ENCODE measurements at places on chromosomes 16 and 17.

DNA sequence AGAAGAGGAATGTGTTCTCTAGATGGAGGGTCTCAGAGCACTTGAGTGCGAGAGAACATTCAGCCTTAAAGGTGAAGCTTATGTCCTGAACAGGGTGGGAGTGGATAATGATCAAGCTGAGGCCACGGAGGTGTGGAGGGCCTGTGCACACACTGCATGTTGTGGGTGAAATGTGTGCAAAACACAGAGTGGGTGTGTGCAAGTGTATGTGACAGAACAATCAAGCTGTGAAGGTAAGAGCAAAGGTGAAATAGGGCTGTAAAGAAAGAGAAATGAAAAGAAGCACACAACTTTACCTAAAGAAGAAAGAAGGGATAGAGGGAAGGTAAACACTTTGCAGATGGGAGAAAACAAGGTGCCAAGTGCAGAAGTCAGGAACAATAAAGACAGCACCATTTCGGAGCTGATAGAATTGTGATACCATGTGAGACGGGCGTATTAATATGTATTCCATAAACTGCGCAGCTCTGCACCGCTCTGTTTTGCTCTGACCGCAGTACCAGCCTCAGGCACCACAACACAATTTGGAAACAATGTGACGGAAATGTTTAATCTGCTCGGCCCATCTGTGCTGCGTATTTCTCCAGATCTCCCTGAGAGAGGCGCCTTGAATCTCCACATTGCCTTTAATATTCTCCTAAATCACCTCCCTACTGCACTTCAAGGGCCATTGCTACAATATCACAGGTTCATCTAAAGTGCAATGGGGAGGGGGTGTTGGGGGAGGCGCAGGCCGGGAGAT is 40.6 kb downstream of the SNX11 start:
- DNase-seq = no peak

GRCh38 chr16:30561089-30561816 is 3.1 kb upstream of the ZNF764 start:
- no peak for DNase-seq

DNA sequence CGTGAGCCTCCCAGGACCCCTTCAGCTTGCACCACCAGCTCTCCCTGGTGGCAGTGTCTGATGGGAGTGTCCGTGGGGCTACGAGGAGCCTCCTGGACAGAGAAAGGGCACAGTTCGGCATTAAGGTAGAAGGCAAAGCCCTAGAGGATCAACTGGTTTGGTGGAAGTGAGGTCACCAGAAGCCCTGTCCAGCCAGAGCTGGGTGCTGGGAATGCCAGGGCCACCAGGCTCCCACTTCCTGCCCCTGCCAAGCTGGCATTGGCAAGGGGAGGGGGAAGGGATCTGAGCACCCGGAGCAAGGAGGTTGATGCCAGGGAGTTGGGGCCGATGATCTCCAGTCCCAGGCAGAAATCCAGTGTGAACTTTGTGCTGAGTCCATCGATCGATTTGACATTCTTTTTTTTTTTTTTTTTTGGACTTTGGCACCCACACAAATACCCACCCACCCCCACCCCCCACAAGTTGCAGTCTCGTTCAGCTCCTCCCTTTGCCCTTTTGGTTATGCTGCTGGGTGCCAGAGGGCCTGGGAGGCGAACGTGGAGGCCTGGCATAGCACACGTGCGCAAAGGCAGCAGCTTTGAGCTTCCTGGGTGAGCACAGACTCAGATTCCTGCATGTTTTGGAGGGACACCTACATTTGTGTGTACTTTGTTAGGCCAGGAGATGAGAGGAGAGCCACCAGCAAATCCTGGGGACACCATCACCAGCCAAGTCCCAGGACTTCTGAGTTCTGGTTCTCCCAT is 2.1 kb downstream of the NHERF1 start:
- no peak for DNase-seq

GRCh38 chr17:77693776-77694175 is 264.7 kb upstream of the TNRC6C start:
- DNase-seq = no peak

GRCh38 chr17:50100921-50101345 is 5.8 kb downstream of the PDK2 start:
- no peak for DNase-seq

DNA sequence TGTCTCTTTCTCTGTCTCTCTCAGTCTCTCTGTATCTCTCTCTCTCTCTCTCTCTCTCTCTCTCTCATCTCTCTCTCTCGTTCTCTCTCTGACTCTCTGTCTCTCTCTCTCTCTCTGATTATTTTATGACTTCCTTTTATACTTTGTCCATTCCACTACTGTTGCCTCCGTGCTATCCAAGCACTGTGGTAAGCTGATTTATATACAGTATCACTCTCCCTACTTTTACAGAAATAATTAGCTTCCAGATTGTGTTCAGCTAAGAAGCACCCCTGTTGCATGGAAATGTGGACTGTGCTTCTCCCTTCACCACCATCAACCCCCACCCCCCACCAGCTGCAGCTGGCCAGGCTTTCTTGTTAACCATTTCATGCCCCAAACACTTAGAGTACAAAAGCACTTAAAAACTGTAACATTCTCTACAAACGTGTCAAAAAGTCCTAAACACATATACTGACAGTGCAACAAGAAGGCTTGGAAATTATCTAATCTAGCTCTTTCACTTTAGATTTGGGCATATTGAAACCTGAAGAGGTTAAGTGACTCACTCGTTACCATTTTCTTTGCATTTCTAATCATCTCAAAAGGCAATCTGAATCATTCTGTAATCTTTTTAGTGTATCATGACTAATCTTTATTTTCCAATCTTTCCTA is 11.6 kb upstream of the TMEM100 start:
- no peak for DNase-seq

DNA sequence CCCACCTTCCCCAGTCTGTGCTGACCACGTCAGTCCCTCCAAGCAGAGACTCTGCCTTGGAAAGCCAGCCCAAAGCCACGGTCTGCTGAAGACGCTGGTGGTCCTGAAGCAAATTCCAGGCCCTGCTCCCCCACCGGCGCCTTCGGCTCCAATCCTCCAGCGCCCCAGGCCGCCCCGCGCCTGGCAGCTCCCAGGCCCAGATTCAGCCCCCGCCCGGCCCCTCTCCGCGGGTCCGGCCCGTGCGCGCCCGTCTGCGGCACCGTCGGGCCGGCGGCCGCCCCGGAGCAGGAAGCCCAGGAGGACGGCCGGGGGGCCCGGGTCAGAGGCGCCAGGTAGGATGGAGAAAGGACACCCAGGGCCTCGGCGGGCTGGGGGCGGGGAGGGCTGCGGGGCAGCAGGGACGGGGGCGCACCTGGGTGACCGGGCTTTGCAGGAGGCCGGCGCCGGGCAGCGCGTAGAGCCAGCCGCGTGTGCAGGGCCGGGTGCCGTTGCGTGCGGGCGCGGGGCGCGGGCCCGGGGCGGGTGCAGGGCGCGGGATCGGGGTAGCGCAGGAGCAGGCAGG is 594 bp upstream of the SLC22A31 start:
- no peak for DNase-seq

DNA sequence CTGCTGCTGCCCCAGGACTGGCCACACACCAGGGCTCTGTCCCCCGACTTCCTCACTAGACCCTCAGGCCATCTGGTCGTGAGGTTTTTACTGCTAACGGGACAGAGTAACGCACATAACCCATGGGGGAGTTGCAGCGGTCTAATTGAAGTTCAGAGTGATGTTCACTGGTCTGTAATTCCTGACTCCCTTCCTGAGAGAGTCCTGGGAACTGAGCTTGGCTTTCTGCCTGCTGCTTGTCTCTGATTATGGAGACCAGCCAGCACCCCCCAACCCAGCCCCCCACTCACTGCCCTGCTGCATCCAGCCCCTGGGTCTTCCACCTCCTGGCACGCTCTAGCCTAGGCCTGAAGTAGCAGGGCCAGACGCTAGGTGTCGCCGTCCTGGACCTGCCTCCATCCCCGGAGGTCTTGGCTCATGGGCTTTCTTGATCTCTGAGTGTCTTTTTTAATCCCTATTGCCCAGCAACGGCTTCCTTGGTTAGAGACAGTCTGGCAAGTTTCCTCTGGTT is 192.9 kb downstream of the CCDC182 start:
- DNase-seq = no peak

DNA sequence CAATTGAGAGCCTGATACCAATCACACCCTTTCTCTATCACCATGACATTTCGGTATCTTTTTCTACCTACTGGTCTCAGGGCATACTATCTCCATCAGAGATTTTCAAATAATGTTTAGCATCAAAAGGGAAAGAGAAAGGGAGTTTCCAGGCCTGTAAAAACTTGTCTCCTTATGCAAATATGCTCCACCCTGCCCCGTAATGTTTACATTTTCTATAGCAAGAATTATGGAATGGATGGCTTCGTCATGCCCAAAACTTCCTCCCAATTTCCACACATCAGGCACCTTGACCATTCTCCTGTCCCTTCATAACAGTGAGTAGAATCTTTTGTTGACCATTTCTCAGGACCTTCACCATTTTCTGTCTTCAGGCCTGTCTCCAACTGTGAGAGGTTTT is 30.9 kb upstream of the HLF start:
- no peak for DNase-seq

DNA sequence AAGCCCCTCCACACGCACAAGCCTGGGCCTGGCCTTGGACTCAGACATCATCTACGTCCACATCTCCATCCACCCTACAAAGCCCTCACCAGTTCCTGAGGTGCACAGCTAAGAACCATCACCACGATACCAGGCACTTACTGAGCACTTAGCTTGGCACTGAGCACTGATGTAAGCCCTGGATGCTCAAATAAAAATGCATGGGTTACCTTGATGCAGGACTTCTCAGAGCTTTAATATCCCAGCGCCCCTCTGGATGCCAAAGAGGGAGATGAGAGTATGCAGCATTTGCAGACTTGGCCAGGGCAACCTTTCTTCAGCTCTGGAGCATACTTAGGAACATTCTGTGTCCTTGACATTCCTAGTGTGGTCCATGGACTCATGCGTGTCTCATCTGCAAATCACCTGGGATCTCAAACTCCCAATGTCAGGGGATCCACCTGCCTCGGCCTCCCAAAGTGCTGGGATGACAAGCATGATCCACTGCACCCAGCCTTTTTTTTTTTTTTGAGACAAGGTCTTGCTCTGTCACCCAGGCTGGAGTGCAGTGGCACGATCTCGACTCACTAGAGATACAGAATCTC is 69.8 kb downstream of the RAB11FIP4 start:
- DNase-seq = no peak

- DNase-seq = no peak
These were observed 73.5 kb downstream of the FOXL1 start for GRCh38 chr16:86651823-86652222.

DNA sequence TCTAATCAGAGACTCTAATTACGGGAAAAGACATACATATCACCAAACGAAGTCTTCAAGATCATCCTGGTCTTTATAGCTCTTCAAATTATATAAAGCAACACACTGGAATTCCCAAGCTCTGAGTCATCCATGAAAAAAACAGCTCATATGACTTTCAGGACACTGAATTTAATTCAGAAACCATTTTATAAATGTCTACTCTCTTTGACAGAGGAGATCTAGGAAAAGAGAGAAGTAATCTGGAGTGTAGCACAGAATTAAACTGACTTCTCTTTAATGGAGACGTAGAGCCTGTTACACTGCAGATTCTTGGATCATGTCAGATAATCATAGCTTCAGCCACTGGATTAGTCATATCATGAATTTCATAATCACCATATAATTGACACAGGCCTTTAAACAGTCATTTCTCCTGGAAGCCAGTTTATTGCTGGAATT is 86.8 kb upstream of the WSB1 start:
- DNase-seq = peak; percentile 3

DNA sequence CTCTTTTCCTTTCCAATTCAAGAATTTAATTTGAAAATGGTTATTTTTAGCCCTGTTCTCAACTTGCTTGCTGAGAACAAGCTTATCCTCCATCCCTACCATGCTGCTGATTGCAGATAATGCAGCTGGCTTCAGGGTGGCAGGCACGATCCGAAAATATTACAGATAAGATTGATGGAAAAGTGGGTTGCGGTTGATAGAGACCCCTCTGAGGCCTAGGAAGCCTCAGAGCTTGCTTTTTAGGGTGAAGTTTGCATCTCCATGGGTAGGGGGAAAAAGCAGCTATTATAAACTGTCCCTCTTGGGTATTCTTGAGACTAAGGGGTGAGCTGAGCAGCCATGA is 116.5 kb upstream of the GOT2 start:
- DNase-seq = no peak

- DNase-seq = no peak
These were observed 1.8 kb downstream of the MAP3K14 start for GRCh38 chr17:45314741-45315647.

DNA sequence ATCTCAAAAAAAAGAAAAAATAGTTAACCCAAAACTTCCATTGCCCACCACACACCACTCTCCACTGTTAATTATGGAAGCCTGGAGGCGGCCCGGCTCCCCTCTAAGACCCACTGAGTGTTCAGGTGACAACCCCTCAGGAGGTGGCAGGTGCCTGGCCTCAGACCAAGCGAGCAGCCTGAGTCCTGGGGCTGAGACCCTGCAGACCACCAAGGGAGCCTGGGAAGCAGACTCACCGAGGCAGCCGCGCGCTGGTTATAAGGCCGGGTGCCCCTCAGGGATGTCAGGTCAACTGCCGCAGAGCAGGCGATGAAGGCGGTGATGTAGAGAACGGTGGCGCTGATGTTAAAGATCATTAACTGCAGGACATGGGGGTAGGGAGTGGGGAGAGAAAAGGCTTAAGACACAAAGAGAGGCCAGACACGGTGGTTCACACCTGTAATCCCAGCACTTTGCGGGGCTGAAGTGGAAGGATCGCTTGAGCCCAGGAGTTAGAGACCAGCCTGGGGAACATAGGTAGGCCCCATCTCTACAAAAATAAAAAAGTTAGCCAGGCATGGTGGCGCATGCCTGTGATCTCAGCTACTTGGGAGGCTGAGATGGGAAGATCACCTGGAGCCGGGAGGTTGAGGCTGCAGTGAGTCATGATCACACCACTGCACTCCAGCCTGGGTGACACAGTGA is 13.3 kb downstream of the ARL2BP start:
- DNase-seq = no peak

DNA sequence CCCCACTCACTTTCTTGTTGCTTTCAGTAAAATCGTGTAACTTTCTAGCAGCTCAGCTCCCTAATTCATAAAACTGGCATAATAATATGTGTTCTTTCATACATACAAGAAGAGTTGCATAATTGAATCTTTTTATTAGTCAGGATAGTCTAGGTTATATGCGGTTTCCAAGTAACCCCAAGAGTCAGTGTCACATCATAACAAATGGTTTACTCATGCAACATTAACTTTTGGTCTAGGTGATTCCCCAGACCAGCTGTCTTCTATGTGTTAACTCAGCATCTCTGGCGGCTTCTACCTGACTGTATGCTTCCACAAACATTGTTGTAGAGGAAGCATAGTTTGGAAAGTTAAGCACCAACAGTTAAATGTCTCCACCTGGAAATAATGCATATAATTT is 1000.4 kb downstream of the CDH11 start:
- DNase-seq = peak; percentile 14
